ENCODE measurements at places on chromosomes 4 and X. TPM values are rescaled to one million over a fixed set of nuclear protein-coding genes. Genes with fewer than 3 reads are reported as not detected.

Gene NHS
- 2.3 TPM for total RNA-seq

Gene PRRG3
- 1.2 TPM for total RNA-seq

Gene DMP1
- not detected for total RNA-seq

Gene PDCL2
- not detected for total RNA-seq

Gene MID2
- 15.1 TPM for total RNA-seq

Gene DCLK2
- total RNA-seq: 14.1 TPM

Gene DMRTC1B
- total RNA-seq: not detected

Gene EDNRA
- total RNA-seq: 3.5 TPM

Gene PNCK
- total RNA-seq: 1.2 TPM

Gene MAGEA9
- total RNA-seq: not detected

Gene AWAT2
- total RNA-seq: not detected

Gene EVC
- 59.4 TPM for total RNA-seq

Gene FANCB
- 15.2 TPM for total RNA-seq

Gene RAB9B
- total RNA-seq: 3.2 TPM

Gene CRMP1
- 0.62 TPM for total RNA-seq

Gene FAM47C
- total RNA-seq: not detected

Gene TBX22
- total RNA-seq: not detected

Gene DCTD
- 110 TPM for total RNA-seq

Gene CT45A5
- total RNA-seq: not detected

Gene ARHGAP4
- total RNA-seq: 2.7 TPM

Gene PITX2
- total RNA-seq: 0.89 TPM

Gene PPEF1
- not detected for total RNA-seq

Gene USP46
- 26.9 TPM for total RNA-seq

Gene F8
- total RNA-seq: 2.1 TPM

Gene IL21
- total RNA-seq: not detected

Gene EDA2R
- total RNA-seq: 12.6 TPM

Gene ERAS
- not detected for total RNA-seq

Gene RASSF6
- not detected for total RNA-seq

Gene FGF13
- 1.7 TPM for total RNA-seq

Gene ADGRG4
- not detected for total RNA-seq

Gene MAGEB17
- not detected for total RNA-seq

Gene RASGEF1B
- 1.1 TPM for total RNA-seq

Gene PASD1
- total RNA-seq: not detected

Gene NWD2
- not detected for total RNA-seq

Gene SMR3B
- not detected for total RNA-seq

Gene CCDC120
- 0.11 TPM for total RNA-seq

Gene PDE5A
- 106 TPM for total RNA-seq

Gene LEF1
- 0.33 TPM for total RNA-seq

Gene NPNT
- total RNA-seq: 1.1 TPM

Gene MAMLD1
- total RNA-seq: 0.44 TPM

Gene ZXDA
- total RNA-seq: 5.3 TPM

Gene SOWAHB
- total RNA-seq: not detected

Gene ZGRF1
- total RNA-seq: 26.7 TPM

Gene PCDH7
- 81.9 TPM for total RNA-seq

Gene FAM9A
- total RNA-seq: not detected

Gene VCX2
- total RNA-seq: not detected

Gene CD40LG
- not detected for total RNA-seq

Gene L1CAM
- total RNA-seq: 2.7 TPM

Gene CXCL6
- total RNA-seq: 1.1 TPM

Data from uterine smooth muscle cell (primary cell).